ENCODE measurements at places on chromosomes 12 and 14. TPM values are rescaled to one million over a fixed set of nuclear protein-coding genes. Genes with fewer than 3 reads are reported as not detected.

The BAZ2A gene
- 21.8 TPM for total RNA-seq

The DHRS2 gene
- 2,867 TPM for total RNA-seq

The PLD4 gene
- not detected for total RNA-seq

The MNAT1 gene
- 94.8 TPM for total RNA-seq

The RPGRIP1 gene
- total RNA-seq: 0.13 TPM

GRCh38 chr12:52667509-52667908 is 12.7 kb downstream of the KRT1 start:
- H3K4me3 ChIP-seq: no peak overlapping the region
- H3K27me3 ChIP-seq: no peaks in the 10 kb centered on the region

DNA sequence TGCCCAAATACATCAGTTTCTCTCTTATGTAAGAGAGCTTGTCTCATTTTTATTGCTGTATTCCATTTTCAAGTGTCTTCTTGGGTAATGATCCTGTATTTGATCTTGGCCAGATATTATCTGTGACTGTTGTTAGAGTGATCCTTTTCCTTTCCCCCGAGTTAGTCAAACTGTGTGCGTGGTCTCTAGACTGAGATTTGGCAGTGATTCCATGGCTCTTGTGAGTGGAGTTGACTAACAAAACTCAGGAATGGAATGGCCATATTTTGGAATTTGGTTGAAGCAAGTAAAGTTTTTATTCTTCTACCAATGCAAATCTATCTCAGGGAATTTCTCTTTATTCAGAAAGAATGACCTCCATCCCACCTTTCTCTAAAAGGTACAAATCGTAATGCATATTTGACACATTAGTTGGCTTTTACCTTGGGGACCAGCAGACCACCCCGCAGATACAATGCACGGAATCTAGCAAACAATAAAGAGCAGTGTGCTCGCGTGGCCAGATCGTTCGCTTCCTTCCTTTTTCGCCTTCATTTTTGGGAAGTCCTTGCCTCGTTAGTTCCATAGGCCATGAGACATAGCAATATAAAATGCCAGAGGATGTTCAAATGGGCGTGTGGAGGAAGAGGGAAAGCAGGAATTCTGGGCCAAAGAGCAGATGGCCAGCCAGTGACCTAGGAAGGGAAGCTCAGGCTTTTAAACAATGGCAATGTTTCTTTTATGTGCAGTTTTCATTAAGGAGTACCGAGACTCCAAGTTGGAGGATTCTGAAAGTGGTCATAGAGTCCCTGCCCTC is 24.4 kb downstream of the ETV6 start:
- no peaks in the 10 kb centered on the region for H3K36me3 ChIP-seq
- H3K27ac ChIP-seq: no peak overlapping the region
- no peaks in the 10 kb centered on the region for H3K27me3 ChIP-seq
- H3K4me3 ChIP-seq: no peak overlapping the region
- DNase-seq: no peak
- H3K4me1 ChIP-seq: 0 out of 2 replicates have a peak, but pooled peaks cover 6% of the 10 kb centered on the region

DNA sequence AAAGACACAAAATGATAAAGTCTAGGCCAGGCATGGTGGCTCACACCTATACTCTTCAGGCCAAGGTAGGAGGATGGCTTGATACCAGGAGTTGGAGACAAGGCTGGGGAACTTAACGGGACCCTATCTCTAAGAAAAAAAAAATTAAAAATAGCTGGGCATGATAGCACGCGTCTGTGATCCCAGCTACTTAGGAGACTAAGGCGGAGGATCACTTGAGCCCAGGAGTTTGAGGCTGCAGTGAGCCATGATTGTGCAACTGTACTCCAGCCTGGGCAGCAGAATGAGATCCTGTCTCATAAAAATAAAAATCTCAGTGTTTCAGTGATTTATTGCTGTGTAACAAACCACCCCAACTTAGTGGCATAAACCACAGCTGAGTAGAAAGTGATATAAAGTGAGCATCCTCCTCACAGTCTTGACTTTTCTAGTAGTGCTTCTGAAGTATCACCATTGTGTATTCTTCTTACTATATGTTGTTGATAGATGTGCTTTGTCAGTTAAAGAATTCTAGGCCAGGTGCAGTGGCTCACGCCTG is 10.6 kb upstream of the ATF1 start:
- H3K4me1 ChIP-seq: peaks cover 14% of the 10 kb centered on the region
- H3K4me3 ChIP-seq: no peak overlapping the region
- DNase-seq: no peak
- H3K27me3 ChIP-seq: no peaks in the 10 kb centered on the region
- H3K27ac ChIP-seq: no peak overlapping the region

DNA sequence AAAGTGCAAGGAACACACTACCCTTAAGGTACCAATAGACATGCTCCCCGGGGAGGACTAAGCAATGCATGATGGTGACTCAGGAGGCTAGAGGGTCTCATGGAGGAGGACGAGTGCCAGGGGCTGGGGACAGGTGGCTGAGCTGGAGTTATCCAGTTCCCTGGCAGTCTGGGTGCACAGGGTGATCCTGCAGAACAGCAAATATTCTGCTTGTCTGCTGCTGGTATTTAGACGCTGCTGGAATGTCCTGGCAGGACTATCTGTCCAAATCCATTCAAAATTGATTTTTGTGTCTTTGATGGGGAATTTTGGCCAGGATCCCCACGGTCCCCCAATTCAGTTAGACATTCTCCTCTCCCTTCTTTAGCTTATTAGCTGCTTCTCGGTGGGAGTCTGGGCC is 138.7 kb downstream of the C12orf75 start:
- DNase-seq: no peak
- peaks cover 7% of the 10 kb centered on the region for H3K27me3 ChIP-seq
- H3K4me1 ChIP-seq: no peaks in the 10 kb centered on the region
- no peaks in the 10 kb centered on the region for H3K36me3 ChIP-seq
- no peak overlapping the region for H3K4me3 ChIP-seq
- H3K27ac ChIP-seq: no peak overlapping the region

DNA sequence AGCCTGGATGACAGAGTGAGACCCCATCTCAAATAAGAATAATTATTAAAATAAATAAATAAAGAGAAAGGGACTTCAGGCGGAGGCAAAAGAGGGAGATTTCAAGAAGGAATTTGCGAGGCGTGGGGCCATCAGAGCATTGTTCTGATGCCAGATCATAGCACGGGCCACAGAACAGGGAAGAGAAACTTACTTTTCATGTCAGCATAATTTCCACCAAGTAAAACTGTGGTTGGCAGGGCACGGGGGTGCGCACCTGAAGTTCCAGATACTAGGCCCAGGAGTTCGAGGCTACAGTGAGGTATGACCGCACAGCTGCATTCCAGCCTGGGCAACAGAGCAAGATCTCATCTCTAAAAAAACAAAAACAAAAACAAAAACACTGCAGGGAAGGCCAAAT is 11.0 kb upstream of the PLBD1 start:
- no peak overlapping the region for H3K27ac ChIP-seq
- no peaks in the 10 kb centered on the region for H3K27me3 ChIP-seq
- H3K4me3 ChIP-seq: no peak overlapping the region
- H3K36me3 ChIP-seq: no peaks in the 10 kb centered on the region

DNA sequence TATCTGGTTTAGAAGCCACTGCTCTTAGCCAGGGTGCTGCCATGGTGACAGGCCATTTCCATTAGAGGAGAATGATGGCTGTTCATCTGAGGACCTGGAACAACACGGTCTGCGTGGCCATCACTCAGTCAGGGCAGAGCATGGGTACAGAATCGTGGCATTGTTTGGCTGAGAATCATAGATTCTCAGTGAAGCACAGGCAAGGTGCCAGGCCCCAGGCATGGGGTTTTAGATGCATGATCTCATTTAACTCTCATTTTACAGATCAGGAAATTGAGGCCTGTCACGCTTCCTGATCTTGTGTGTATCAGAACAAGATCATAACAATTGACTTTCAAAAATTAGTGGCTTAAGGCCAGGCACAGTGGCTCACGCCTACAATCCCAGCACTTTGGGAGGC is 26.8 kb upstream of the IRF2BPL start:
- H3K4me1 ChIP-seq: peaks cover 41% of the 10 kb centered on the region
- no peak for DNase-seq
- no peak overlapping the region for H3K27ac ChIP-seq
- no peaks in the 10 kb centered on the region for H3K27me3 ChIP-seq
- H3K4me3 ChIP-seq: no peak overlapping the region
- no peaks in the 10 kb centered on the region for H3K36me3 ChIP-seq

DNA sequence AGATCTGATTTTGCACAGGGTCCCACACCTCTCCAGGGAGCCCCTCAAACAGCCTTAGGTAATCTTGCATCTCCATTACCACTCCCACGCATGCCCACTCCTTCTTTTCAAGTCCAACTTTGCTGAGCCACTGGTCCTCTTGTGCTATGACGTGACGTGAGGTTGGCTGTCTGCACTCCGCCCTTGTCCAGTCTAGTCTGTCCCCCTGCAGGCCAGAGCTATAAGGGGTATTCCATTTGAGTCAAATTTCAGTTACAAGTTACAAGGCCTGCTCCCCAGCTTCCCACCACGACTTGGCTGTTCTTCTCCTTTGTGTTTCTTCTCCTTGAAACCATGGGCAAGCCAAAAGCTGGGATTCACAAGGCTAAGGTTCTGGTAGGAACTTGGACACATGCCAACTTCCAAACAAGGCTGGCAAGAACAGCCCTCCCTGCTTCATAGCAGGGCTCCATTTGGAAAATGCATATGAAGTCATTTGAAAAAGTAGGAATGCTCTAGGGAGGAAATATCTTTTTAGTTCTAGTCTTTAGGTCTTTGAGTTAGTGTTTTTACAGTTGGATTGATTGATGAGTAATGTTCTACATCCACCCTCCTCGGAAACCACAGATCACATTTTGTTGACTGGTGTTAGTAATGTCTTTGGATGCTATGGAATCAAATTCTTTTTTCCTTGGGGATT is 49.1 kb downstream of the KCNA1 start:
- H3K4me3 ChIP-seq: no peak overlapping the region
- H3K36me3 ChIP-seq: no peaks in the 10 kb centered on the region
- H3K27me3 ChIP-seq: peaks cover 41% of the 10 kb centered on the region
- no peak overlapping the region for H3K27ac ChIP-seq
- no peak for DNase-seq

- no peaks in the 10 kb centered on the region for H3K36me3 ChIP-seq
- H3K4me3 ChIP-seq: no peak overlapping the region
- no peak overlapping the region for H3K27ac ChIP-seq
- no peaks in the 10 kb centered on the region for H3K27me3 ChIP-seq
These were observed 844.6 kb downstream of the VRK1 start for GRCh38 chr14:97641827-97642226.

GRCh38 chr12:54444206-54444605 is 25.1 kb upstream of the ITGA5 start:
- no peaks in the 10 kb centered on the region for H3K36me3 ChIP-seq
- no peak overlapping the region for H3K27ac ChIP-seq
- H3K4me3 ChIP-seq: no peak overlapping the region
- no peak for DNase-seq
- H3K4me1 ChIP-seq: peaks cover 6% of the 10 kb centered on the region
- H3K27me3 ChIP-seq: no peaks in the 10 kb centered on the region

DNA sequence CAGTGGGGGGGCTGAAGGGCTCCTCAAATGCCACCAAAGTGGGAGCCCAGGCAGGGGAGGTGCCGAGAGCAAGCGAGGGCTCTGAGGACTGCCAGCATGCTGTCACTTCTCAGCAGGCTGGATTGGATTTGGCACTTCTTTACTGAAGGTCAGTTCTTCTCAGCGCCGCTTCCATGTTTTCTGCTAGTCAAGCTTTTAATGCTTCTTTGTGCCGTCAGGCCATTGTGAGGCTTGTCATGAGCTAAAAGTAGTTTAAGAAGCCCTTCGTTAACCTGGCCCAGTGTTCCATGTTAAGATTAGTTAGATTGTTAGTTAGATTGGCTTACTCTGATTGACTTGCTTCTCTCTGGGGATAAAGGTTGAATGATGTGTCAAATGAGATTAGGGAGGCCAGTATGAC is 13.4 kb downstream of the GABARAPL1 start:
- peaks cover 9% of the 10 kb centered on the region for H3K36me3 ChIP-seq
- no peak overlapping the region for H3K27ac ChIP-seq
- no peaks in the 10 kb centered on the region for H3K4me1 ChIP-seq
- no peak overlapping the region for H3K4me3 ChIP-seq

- no peak overlapping the region for H3K4me3 ChIP-seq
- H3K27me3 ChIP-seq: peaks cover 3% of the 10 kb centered on the region
- H3K4me1 ChIP-seq: peaks cover 16% of the 10 kb centered on the region
These were observed 49.6 kb downstream of the GRIP1 start for GRCh38 chr12:66629138-66629870.
